ENCODE measurements at places on chromosomes 2 and 18. TPM values are rescaled to one million over a fixed set of nuclear protein-coding genes. Genes with fewer than 3 reads are reported as not detected.

Gene C2orf72
- not detected for total RNA-seq

Gene UGT1A8
- total RNA-seq, result not detected

Gene MBOAT2
- total RNA-seq, result 2.7 TPM

Gene PKDCC
- 1.3 TPM for total RNA-seq

Gene MAP3K19
- total RNA-seq, result not detected

Gene CXCR1
- total RNA-seq, result not detected

Gene SELENOI
- 22.0 TPM for total RNA-seq

DNA sequence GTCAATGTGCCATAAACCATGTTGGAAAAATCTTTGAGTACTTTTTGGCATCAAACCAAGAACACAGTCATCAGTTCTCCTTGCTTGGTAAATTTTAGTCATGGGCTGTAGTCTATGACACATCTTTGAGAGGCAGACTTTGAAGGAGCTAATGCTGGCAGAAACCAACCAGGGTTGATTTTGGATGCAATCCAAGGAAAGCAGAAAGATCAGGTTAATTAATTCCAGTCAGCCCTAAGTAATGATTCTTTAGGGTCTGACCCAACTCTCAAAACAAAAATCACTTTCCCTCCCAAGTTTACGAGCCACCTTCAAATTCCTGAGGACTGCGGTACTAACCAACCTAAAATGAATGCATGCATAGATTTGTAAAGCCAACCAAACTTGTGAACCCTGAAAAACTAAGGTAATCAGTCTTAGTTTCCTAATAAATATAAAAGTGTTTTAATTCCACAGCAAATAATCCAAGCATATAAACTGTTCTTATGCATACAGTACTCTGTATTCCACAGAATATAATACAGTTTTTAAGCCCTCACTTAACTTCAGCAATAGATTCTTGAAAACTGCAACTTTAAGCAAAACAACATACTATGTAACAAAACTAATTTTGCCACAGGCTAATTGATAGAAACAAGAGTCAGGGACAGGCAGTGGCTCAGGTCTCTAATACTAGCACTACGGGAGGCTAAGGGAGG lies 22.0 kb downstream of the AP1S3 start:
- DNase-seq, result no peak

GRCh38 chr2:16319551-16320121 lies 346.0 kb downstream of the CYRIA start:
- no peak for DNase-seq

- DNase-seq, result peak; percentile 18
Observed at GRCh38 chr2:128736689-128737545, 418.2 kb upstream of the HS6ST1 start.

- DNase-seq, result no peak
Observed at GRCh38 chr2:71839826-71840225, 307.8 kb downstream of the CYP26B1 start.

- DNase-seq, result no peak
Observed at GRCh38 chr2:126966601-126967000, 67.9 kb downstream of the TEX51 start.

- no peak for DNase-seq
Observed at GRCh38 chr2:126801473-126801872, 97.2 kb upstream of the TEX51 start.

- DNase-seq, result no peak
Observed at GRCh38 chr2:3534251-3534814, 15.0 kb upstream of the ADI1 start.

DNA sequence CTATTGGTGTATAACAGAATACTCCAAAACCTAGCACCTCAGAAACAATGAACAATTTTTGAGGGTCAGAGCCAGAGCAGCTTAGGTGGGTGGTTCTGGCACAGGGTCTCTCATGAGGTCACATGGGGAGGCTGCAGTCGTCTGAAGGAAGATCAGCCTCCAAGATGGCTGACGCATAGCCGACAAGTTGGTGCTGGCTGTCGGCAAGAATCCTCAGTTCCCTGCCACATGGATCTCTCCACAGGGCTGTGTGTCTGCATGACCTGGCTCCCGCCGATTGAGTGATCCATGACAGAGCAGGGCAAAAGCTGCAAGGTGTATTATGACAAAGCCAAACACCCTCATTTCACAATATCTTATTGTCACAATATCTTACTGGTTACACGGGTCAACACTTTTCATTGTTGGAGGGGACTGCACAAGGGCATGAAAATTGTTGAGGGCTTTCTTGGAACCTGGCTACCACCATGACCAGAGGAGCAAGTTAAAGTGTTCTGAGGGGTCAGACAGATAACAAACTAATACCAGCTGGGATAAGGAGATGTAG lies 4.2 kb downstream of the MYL12B start:
- DNase-seq, result no peak

DNA sequence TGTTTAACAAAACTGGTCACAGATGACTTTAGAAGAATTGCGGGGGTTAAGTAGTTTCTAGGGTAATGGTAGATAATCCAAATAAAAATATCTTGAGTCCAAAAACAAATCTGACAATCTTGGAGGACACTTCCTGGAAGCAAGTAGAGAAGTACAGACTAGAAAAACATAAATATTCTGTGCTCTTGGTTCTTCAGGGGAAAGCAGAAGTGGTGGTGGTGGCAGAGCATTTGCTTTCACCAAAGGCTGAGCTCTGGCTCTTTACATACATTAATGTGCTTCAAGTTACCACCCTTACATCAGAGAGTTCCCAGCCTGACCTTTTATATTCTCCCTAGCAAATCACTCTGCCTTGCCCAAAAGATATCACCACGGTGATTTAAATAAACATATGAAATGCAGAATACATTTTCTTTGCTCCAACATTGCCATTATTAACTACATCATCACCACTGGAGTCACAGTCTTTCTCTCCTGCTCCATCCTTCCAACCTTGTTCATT lies 15.3 kb downstream of the PDE11A start:
- no peak for DNase-seq

DNA sequence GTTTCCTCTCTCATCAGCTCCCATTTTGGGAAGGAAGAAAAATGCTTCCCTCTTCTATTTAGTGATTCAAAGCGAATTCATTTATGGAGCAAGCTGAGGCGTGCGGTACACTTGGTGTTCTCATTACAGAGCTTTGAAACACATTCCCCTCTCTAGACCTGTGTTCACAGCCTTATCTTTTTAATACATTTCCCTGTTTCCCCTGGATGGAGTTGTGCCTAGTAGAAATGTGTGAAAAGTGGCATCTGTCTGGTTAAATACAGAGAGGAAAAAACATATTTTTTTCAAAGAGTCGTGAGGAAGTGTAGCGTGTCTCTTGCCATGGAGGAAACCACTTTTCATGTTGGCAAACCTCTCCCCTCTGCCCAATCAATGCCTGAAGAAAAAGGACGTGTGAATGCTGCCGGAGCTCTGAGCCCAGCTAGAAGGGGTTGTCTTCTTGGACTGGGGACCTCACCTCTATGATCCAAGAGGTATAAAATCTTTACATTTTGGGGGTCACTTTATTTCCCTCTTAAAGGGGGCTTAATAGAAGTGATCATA lies 52.4 kb downstream of the DPP4 start:
- no peak for DNase-seq

DNA sequence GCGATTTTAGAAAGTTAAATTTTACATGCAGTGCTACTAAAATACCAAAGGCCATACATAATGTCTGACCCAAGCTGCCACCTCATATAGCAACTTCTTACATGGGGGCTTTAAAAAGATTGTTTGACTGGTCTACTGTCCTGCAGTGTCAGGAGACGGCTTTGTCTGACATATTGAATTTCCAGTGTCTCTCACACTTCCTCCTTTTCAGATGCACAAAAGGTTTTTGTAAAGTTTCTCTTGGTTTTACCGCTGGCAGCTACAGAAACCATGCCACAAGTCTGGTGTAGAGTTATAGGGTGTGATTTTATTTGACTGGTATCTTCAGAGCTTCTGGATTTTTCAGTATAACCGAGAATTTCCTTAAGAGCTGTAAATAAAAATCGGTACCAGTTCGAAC lies 1.1 kb upstream of the ASAP2 start:
- DNase-seq, result no peak

- no peak for DNase-seq
Observed at GRCh38 chr2:153497938-153498629, 19.5 kb upstream of the RPRM start.

DNA sequence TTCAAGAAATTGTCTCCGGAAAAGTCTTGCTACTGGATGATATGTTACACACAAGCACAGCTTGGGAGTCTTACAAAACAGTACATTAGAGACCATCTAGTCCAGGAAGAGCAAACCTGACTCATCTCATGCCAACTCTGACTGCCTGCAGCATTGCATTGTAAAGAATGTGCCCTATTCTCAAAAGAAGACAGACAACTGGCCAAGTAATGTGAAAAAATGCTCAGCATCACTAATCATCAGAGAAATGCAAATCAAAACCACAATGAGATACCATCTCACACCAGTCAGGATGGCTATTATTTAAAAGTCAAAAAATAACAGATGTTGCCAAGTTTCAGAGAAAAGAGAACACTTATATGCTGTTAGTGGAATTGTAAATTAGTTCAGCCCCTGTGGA lies 42.7 kb upstream of the GORASP2 start:
- no peak for DNase-seq

Data from T-cell (primary cell).